ENCODE measurements at places on chromosomes 7 and 10.

DNA sequence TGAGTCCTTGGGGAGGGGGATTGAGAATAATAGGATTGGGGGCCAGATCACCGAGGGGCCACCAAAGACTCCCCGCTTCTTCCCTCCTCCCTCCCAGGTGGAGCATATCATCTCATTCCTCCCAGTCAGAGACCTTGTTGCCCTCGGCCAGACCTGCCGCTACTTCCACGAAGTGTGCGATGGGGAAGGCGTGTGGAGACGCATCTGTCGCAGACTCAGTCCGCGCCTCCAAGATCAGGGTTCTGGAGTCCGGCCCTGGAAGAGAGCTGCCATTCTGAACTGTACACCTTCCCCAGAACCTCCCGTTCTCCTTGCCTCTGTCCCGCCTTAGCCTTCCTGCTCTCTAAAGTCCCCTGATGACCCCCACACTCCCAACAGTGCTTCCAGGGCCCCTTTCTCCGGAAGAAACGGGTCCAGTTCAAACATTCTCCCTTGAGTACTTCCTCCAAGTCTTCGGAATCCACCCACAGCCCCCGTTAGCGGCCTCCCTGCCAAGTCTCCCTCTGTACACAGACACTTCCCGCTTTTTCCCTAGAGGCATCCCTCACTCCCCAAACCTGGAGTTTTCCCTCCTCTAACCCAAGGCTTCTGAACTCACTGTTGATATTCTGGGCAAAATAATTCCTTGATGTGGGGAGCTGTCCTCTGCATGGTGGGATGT is 4.1 kb downstream of the FBXO24 start:
- no peak for DNase-seq

DNA sequence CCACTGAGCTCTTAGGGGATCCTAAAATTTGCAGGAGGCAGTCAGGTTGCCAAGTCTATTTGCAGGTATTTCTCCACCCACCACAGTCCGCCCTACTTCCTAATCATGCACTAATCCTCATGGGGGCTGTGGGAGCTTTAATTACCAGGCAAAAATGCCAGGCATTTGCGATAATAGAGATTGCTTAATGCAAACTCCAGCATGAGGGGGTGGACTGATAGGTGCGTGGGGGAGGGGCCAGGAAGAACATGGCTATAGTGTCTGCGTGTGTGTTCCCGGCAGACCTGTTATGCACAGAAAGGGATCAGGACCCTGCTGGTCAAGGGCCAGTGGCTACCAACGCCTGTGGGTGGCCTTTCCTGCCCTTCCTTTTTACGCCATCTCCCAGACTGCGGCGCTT is 15.6 kb upstream of the AQP1 start:
- DNase-seq: no peak

DNA sequence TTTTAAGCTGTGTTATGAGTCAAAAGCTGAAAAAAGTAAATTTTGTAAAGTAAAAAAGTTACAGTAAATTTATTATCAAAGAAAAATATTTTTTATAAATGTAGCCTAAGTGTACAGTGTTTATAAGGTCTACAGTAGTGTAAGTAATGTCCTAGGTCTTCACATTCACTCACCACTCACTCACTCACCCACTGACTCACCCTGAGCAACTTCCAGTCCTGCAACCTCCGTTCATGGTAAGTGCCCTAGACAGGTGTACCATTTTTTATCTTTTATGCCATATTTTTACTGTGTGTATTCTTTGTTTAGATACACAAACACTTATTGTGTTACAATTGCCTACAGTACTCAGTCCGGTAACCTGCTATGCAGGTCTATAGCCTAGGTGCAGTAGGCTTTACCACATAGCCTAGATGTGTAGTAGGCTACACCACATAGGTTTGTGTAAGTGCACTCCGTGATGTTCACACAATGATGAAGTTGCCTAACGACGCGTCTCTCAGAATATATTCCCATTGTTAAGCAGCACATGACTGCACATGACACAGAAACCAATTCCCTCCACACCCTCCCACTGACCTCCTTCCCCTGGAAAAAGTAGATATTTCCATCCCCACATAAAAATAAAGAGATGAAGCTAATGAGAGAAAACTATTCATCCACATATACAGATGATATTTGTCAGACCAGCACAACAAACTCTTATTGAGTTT is 44.8 kb upstream of the FGL2 start:
- no peak for DNase-seq

DNA sequence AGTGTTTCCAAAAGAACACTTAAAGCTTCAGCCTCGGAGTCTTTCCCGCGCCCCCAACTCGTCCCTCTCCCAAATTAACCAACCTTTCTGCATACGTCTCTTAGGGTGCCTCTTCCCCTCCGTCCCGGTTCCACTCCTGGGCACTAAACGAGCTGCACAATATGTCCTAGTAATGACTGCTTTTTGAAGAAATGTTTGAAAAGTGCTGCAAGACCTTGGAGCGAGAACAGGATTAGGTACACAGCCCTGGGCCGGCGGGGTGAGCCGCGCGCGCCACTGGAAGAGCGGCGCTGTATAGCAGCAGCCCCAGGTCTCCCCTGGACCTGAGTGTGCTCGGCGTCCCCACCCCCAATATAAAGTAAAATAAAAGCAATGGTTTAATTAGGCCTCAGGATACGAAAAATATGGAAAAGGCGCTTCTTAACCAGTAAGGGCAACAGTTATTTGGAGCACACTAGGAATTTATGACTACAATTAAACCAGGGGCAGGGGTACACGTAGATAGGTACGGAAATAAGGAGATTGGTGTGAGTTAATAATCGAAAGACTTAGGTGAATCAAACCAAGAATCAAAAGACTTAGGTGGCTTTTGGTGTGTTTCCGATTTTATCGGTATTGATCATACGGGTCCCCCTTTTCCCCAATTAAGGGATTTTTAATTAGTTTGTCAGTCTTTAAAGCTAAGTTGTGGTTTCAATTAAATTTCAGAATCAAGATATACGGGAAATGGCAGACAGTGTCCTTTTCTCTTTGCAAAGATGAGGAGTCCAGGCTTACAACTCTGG is 1.9 kb downstream of the TET1 start:
- no peak for DNase-seq

DNA sequence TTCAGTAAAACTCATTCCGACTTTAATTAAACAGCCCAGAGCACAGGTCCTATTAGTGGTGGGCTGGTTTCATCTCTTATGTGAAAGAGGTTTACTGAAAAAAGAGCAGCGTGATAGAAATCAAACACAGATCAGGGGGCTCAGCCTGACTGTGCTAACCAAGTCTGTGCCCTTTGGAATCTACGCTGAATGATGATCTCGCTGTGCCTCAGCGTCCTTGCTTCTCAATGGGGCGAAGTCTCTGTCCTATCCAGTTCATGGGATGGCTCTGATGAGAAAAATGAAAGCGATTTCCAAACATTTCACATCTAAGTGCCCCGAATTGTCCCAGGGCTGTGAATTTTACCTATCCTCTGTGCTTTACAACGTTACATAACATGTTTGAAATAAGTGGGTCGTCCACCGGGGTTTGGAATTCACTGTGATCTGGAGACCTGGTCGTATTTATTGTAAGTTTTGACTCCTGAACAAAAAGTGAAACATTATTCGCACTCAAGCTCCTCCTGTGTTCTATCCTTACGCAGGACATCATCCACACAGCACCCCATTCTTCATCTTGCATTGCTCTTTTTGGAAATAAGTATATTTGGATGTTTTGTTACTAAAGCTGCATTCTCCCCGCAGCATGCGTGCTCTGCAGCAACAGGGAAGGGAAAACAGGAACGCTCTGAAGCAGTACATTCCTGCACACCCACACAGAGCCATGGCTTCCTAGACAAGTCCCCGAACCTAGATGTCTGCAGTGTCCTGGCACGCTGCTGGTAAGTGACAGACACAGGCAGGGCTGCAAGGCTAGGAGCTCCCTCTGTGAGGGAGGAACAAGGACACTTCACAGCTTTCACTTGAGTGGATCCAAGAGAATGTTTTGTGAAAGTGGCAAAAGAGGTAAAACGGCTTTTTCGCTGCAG is 83.5 kb downstream of the SLC37A3 start:
- no peak for DNase-seq

DNA sequence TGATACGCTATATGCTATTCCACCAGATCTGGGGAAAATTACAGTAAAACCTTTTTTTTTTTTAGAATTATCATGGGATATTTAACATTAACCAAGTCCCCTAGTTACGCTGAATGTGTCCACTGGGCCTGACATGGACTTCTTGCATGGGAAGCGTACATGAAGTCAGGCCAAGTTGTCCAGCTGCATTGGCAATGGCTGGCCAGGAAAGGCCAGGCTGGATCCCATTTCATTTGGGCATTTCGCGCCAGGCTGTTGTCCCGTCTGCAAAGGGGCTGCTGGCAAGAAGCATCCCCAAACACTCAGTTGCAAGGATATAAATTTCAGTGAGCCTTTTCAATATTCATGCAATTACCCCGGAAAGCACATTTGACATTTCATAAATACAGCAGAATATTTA is 933.3 kb downstream of the GRID1 start:
- DNase-seq: no peak

GRCh38 chr10:117921421-117921820 is 125.3 kb downstream of the RAB11FIP2 start:
- DNase-seq: no peak

DNA sequence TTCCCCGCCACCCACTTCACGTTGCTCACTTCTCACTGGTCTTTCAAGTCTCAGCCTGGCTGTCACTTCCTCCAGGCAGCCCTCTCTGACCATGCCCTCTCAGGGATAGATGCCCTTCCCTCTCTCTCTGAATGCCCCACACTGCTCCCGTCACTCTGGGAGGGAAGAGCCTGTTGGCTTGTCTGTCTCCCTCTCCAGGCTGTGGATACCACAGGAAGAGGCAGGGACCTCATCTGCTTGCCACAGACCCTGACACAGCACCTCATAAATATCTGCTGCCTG is 93.1 kb downstream of the OAT start:
- DNase-seq: no peak

DNA sequence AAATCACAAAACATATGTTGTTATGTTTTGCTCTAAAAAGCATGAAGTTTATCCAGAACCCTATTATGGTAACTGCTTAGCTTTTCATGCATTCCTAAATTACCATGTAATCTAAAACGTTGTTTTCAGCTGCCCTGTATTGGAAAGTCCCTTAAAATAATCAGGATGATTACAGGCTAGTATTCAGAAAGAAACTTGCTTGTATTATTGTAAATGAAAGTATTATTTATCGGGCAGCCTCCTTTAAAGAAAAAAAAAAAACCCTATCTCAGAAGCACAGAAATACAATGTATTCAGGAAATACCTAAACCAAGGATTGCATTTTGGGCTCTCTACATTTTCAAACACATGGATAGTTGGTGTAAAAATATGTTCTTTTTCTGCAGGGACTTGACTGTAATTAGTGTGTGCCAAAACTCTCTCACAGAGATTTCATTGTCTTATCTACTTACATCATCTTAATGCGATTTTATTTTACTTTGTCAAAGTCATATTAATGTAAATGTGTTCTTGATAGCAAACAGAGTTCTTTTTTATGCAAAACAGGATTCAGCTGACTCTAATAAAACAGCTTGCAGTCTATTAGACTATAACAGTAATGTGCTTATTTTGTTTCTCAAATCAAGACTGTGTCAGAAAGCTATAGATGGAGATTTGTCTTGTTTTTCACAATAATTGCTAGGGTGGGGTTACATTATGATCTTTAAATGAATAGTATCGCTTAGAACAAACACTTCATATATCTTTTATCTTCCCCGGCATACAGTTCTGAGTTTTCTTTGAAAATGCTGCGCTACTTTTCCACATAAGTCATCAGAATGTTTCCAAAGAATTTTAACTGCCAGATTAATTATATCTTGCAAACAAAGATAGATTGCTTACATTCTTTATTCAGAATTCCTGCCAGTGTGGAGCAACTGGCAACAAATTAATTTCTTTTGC is 65.3 kb upstream of the ARID5B start:
- no peak for DNase-seq

DNA sequence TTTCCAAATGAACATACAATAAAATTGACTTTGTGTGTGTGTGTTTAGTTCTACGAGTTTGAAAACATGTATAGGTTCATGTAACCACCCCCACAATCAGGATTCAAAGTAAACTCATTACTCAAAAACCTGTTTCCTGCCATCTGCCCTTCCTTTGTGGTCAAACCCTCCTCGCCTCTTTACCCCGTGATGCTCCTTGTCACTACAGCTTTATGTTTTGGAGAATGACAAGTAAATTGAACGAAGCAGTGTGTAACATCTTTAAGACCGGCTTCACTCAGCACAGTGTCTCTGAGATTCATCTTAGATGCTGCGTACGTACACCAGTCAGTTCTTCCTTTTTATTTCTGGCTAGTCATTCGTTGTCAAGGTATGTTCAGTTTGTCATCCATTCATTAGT is 54.6 kb upstream of the MKI67 start:
- no peak for DNase-seq

- DNase-seq: peak; percentile 38
These were observed 72.6 kb downstream of the FOXL3 start for GRCh38 chr7:362402-363096.

- no peak for DNase-seq
These were observed 94.7 kb downstream of the OSBPL3 start for GRCh38 chr7:24885305-24885704.

DNA sequence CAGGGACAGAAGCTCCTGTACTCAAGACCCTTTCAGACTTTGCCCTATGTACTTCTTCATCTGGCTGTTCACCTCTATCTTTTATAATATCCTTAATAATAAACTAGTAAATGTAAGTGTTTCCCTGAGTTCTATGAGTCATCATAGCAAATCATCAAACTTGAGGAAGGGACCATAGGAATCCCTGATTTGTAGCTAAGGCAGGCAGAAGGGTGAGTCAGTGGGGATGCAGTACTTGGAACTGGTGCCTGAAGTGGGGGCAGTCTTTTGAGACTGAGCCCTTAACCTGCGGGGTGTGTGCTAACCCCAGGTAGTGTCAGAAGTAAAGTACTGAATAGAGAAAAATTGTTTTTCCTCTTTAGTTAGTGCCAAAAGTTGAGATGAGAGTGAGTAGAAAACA is 6.2 kb upstream of the TMEM243 start:
- no peak for DNase-seq

GRCh38 chr7:117319181-117319580 is 3.7 kb downstream of the WNT2 start:
- no peak for DNase-seq

DNA sequence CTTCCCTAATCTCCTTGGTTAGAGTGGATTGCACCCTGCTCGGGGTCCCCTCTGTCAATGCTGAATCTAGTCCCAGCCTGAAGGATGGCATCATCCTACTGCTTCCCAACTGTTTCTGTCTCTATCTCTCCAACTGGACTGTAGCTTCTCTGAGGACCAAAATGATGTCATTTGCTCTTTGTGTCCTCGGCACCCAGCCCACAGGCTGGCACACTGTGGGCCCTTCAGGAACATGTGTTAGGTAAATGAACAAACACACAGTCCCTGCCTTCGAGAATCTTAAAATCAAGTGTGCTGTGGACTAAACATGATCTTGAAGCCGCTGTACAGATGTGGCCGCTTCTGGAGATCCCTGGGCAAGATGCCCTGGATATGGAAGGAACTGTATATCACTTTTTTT is 5.0 kb upstream of the CDH23 start:
- DNase-seq: no peak

DNA sequence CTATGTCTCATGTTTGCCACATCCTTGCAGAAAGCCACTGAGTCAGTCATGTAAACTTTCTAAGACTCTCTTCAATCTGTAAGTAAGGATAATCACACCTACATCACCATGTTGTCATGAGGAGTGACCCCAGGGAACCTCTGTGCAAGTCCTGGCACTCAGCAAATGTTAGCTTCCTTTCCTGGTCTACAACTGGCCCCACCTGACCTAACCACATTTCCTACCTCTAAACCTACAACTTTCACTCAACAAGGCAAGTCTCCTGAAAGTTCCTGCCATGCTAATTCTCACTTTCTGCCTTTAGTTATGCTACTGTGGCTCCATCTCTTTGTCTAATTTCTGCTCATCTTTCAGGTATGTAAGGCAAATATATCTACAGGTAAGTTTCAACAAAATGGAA is 72.3 kb upstream of the SEM1 start:
- no peak for DNase-seq

All from stimulated activated CD8-positive, alpha-beta memory T cell treated with anti-CD3 and anti-CD28 coated beads, Interleukin-4, amount 100 ng/mL, for 1 hour (primary cell).